ENCODE measurements at places on chromosomes 6 and 20.

DNA sequence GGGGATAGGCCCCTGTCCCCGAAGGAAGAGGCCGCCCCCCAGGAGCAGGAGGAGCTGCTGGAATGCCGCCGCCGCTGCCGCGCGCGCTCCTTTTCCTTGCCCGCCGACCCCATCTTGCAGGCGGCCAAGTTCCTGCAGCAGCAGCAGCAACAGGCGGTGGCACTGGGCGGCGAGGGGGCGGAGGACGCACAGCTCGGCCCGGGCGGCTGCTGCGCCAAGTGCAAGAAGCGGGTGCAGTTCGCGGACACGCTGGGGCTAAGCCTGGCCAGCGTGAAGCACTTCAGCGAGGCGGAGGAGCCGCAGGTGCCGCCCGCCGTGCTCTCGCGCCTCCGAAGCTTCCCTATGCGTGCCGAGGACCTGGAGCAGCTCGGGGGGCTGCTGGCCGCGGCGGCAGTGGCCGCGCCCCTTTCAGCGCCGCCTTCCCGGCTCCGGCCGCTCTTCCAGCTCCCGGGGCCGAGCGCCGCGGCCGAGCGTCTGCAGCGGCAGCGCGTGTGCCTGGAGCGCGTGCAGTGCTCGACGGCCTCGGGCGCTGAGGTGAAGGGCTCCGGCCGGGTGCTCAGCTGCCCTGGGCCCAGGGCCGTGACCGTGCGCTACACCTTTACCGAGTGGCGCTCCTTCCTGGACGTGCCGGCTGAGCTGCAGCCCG lies 630 bp downstream of the PPP1R3G start:
- DNase-seq = peak; percentile 62

- DNase-seq = no peak
Observed at GRCh38 chr6:53280207-53280606, 68.5 kb downstream of the ELOVL5 start.

- peak; percentile 29 for DNase-seq
Observed at GRCh38 chr6:17505062-17505476, 95.0 kb upstream of the FAM8A1 start.

GRCh38 chr20:32010666-32011065 lies 428 bp downstream of the CCM2L start:
- DNase-seq = no peak

DNA sequence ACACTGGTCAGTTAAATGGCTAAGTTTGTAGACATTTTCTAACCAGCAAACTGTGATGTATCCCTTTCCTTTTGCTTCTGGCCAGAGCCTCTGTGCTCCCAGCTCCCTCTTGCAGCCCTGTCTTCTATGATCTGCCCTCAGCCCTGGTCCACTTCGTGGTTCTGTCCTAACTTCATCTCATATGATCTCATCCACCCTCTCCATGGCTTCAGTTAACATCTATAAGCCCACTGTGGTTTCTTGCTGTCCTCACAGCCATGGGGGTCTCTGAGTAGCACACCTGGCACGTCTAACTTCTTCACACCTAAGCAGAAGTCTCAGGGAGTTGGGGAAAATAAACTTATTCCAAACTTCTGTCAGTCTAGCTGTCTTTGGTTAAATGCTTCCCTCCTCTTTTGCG lies 81.8 kb downstream of the IRF4 start:
- no peak for DNase-seq

DNA sequence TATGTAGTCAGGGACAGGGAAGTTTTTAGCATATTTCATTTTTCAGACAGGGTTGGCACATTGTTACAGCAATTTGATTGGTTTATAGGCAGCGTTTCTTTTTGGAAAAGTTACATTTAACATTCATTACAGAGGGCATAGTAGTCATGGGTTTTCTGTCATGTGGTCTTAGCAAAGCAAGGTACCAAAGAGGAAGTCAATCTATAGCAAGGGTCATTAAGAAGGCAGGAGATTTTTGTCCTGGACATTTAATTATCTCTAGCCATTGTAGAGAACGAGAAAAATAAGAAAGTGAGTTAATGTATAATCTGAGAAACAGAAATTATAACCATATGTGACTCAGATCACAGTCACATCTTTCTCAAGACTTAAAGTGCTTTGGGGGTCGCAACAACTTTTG lies 47.4 kb downstream of the TPD52L1 start:
- no peak for DNase-seq

DNA sequence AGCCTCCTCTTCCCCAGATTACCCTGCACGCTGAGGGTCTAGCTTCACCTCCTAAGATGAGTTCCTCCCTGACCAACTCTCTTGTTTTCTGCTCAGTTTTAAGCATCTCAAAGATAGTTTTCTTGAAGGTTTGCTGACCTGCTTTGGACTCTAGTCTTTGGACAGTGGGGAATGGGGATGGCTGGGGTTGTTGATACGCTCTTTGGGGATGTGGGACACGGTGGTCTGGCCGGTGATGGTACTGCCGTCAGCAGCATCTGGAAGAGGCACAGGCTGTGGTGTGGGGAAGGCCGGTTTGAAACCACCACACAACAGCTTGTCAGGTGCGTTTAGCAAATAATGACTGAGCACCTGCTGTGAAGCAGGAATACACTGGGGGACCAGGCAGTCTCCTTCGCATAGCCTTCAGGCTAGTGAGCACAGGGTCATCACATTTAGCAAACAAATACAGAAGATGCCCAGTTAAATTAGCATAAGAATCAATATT lies 94.1 kb downstream of the TMEM242 start:
- DNase-seq = no peak

DNA sequence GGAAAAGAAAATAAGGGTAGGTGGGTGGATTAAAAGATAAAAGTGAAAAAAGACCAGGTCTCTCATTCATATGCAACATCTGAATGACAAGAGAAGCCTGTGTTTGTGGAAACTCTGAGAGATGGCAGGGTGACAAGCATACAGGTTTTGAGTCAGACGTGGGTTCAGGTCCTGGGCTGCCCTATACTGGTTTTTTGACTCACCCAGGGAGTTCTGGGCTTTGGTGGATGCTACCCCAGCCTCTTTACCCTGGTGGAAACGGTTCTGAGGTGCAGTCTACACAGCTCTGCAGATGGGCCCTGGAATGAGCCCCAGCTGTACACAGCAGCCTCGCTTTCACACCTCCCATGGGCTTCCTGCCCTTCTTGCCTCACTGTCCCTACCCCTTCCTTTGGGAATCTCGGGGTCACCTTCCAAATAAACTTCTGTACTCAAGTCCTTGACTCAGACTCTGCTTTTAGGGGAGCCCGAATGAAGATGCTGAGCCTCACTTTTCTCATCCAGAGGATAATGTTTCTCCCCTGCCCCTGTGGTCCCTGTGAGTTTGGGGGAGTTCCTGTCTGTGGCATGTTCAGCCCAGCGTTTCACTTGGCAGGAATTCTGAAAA lies 77.7 kb upstream of the CLDN20 start:
- DNase-seq = no peak

DNA sequence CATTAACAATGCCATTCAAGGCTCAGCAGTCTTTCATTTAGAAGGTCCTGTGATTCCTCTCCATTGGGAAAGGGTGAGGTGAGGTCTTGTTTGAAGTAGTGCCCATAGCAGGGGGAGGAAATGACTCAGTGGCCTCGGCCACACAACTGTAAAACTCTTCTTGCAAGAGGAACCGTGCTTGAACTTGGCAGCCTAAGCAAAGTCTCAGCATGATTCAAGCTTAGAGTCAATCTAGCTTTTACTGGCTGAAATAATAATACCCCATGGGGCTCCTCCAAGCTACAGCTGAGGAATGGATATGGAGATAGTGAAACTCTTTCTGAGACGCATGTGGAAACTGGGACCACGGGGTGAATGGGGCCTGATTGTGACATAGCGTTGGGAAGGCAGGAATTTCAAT lies 428.2 kb downstream of the BMP2 start:
- no peak for DNase-seq

- no peak for DNase-seq
Observed at GRCh38 chr20:24892522-24892921, 56.5 kb upstream of the CST7 start.

GRCh38 chr20:36315545-36316351 lies 9.6 kb downstream of the DLGAP4 start:
- DNase-seq = no peak

DNA sequence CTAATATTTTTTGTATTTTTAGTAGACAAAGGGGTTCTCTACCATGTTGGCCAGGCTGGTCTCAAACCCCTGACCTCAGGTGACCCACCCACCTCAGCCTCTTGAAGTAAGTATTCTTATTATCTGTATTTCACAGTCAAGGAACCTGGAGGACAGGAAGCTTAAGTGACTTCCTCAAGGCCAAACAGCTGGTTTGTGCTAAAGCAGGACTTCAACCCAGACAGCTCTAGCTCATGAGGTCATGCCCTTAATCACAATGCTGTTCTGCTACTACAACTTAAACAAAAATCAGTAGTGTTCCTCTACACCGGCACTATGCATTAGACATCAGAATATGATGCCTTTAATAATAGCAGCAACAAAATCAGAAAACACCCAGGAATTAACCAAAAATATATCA lies 168.9 kb downstream of the ADGB start:
- no peak for DNase-seq

DNA sequence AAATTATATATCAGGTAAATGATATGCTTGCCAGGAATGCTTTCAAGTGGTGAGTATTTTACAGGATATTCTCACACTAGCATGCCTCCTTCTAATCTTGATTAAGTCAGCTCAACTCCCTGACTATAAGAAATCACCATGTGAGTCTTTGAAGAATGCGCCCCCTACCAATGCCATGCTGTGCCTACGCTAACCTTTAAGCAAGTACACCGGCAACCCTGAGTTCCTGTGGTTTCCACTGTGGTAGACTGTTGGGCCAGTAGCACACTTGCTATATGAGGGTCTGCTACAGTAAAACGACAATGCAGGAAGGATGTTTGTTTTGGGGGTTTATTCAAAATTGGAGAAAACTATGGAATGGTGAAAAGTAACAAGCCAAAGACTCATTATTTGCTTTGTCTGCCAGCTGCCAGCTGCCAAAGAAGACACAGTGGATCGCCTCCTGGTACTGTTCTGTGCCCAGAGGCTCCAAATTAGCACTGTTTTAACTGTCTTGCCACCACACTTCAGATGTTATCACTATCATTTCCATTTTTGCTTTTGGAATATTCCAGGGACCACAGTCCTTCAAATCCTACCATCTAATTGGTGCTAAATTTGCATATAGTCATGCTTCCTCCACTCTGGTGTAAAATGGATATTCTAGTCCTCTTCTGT lies 333.5 kb downstream of the RNGTT start:
- peak; percentile 2 for DNase-seq

- no peak for DNase-seq
Observed at GRCh38 chr20:62787321-62787720, 9.0 kb upstream of the MRGBP start.

GRCh38 chr20:12581644-12582289 lies 427.0 kb upstream of the SPTLC3 start:
- no peak for DNase-seq

DNA sequence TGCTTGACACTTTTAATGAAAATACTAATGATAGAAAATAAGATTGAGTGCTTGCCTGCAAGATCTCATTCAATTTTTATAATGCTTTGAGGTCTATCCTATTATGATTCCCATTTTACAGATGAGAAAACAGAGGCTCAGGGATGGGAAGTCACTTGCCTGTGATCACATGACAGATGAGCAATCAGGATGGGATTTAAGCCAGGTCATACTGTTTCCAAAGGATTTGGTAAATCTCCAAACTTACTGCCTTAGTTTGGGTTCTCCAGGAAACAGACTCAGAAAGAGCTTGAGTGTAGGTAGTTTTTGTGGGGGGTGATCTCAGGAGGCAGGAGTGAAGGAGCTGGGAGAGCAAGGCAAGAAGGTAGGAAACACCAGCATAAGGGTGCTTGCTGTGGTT lies 456.3 kb downstream of the MAFB start:
- DNase-seq = no peak

- peak; percentile 85 for DNase-seq
Observed at GRCh38 chr20:58433759-58434158, 44.7 kb downstream of the VAPB start.

DNA sequence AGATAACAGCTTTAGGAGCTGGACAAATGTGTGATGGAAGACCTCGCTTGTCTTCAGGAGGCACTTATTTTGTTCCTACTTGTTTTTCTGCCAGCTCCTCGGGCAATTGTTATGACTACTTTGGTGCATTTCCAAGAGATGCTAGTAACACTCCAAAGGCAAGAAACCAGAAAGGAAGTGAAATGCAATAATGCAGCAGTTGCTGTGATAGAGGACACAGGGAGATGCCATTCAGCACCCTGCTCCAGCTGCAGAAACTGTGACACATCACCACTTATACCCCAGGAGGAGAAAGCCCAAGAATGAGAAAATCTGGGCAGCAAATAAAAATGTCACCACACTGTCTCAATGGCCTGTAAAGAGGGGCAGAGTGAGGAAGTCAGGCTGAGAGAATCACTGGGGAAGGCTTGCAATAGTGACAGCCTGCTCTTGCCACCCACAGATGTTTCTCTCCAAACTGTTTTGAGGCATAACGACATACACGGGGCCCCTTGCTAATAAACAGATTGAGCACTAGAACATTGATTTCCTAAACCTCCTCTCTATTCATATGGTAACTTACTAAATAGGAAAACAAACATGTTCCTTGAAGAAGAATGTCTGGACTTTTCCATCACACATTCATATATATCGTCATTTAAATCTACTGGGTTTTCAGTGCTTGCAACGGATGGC lies 231.0 kb upstream of the PRND start:
- DNase-seq = peak; percentile 73

GRCh38 chr6:50925548-50925947 lies 106.9 kb downstream of the TFAP2B start:
- no peak for DNase-seq

GRCh38 chr6:163263196-163263595 lies 151.3 kb upstream of the QKI start:
- no peak for DNase-seq

DNA sequence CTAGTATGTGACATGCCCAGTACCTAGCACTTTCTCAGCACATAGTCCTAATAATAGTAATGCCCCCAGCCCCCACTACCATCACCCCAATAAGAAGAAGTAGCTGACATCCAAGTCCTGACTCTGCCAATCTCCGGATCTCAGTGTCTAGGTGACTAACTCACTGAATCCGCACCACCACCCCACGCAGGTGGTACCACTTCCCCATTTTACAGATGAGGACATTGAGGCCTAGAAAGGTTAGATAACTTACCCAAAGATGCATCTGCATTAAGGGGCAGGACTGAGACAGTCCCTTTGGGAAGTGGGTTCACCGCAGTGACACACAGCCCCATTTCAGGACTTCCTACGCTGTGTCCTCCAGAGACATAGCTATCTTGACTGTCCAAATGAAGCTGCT lies 241.2 kb downstream of the TFAP2C start:
- DNase-seq = no peak

GRCh38 chr6:24855395-24856245 lies 56.9 kb upstream of the ARMH2 start:
- peak; percentile 71 for DNase-seq

GRCh38 chr6:153980171-153980570 lies 58.9 kb upstream of the OPRM1 start:
- no peak for DNase-seq

- peak; percentile 66 for DNase-seq
Observed at GRCh38 chr20:1375515-1375914, 17.3 kb downstream of the FKBP1A start.

- no peak for DNase-seq
Observed at GRCh38 chr6:72739368-72739779, 117.5 kb downstream of the KCNQ5 start.

- peak; percentile 61 for DNase-seq
Observed at GRCh38 chr6:31791324-31792089, 4.0 kb downstream of the VARS1 start.

GRCh38 chr6:148493424-148493823 lies 150.8 kb downstream of the SASH1 start:
- no peak for DNase-seq

- DNase-seq = no peak
Observed at GRCh38 chr6:140653506-140653905, 1279.1 kb upstream of the CITED2 start.

GRCh38 chr20:23060629-23061028 lies 11.2 kb upstream of the THBD start:
- no peak for DNase-seq

Data from EL (cell line).